Naive thymus-derived CD4-positive, alpha-beta T cell (primary cell): ENCODE measurements at places on chromosomes 6 and 20. TPM values are rescaled to one million over a fixed set of nuclear protein-coding genes. Genes with fewer than 3 reads are reported as not detected.

GRCh38 chr6:142803032-142803431 lies 141.9 kb downstream of the HIVEP2 start:
- H3K4me3 ChIP-seq: no peak overlapping the region
- H3K27ac ChIP-seq: no peak overlapping the region
- no peaks in the 10 kb centered on the region for H3K36me3 ChIP-seq
- no peaks in the 10 kb centered on the region for H3K27me3 ChIP-seq
- DNase-seq: no peak

DNA sequence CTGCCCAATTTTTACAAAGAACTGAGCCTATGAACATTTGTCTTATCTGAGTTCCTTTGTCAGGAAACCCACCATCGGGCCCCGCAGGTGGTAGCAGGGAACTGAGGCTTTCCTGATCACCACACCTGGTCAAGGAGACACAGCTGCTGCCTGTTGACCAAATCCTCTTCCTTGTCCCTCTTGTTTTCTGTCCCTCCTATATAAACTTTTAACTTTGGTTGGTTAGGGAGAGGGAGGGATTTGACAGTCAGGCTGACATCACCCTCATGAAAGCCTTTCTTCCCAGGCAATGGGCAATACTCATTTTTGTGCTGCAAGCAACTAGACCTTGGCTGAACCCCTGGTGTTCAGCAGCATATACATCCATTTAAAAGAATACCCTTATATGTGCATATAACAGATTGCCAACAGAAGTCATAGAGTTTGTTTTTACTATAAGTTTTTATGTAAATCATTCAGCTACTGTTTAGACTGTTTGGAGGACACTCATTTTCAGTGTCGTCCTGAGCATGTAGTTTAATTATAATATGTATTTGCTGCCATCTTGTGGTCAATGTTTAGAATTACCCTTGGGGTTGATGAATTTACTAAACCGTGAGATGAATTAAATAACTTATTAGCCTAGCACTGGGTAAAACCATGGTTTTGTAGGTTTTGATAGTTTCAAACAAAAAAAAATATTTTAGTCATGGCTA lies 17.0 kb downstream of the CRISP1 start:
- H3K4me3 ChIP-seq: no peak overlapping the region
- H3K4me1 ChIP-seq: no peaks in the 10 kb centered on the region
- H3K27me3 ChIP-seq: no peaks in the 10 kb centered on the region
- H3K36me3 ChIP-seq: no peaks in the 10 kb centered on the region

- H3K36me3 ChIP-seq: no peaks in the 10 kb centered on the region
- no peak overlapping the region for H3K4me3 ChIP-seq
- H3K27me3 ChIP-seq: no peaks in the 10 kb centered on the region
- DNase-seq: no peak
- H3K27ac ChIP-seq: peak overlapping the region; percentile 31
- H3K4me1 ChIP-seq: peaks cover 34% of the 10 kb centered on the region
These were observed 1.7 kb upstream of the DYNLT1 start for GRCh38 chr6:158646023-158646910.

DNA sequence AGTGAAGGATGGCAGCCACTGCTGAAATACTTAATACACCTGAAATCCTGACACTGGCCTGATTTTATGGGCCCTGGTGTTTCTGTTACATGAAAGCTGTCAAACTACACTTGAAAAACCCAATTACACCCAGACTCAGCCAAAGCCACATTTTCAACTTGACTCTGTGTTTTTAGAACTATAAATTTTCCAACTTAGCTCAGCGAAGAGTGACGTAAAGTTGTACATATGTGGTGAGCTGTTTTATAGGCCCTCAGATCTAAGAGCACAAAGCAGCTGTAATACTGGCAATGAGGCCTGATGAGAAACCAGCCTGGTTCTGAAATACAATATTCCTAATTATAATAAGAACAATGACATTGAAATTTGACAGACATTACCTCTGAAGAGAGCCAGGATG lies 18.6 kb downstream of the SCML4 start:
- no peak for DNase-seq
- H3K4me1 ChIP-seq: peaks cover 10% of the 10 kb centered on the region
- H3K27me3 ChIP-seq: no peaks in the 10 kb centered on the region

- no peak for DNase-seq
- H3K4me3 ChIP-seq: no peak overlapping the region
- H3K4me1 ChIP-seq: no peaks in the 10 kb centered on the region
- no peaks in the 10 kb centered on the region for H3K36me3 ChIP-seq
- H3K27ac ChIP-seq: no peak overlapping the region
These were observed 7.0 kb downstream of the LBP start for GRCh38 chr20:38353316-38353715.

DNA sequence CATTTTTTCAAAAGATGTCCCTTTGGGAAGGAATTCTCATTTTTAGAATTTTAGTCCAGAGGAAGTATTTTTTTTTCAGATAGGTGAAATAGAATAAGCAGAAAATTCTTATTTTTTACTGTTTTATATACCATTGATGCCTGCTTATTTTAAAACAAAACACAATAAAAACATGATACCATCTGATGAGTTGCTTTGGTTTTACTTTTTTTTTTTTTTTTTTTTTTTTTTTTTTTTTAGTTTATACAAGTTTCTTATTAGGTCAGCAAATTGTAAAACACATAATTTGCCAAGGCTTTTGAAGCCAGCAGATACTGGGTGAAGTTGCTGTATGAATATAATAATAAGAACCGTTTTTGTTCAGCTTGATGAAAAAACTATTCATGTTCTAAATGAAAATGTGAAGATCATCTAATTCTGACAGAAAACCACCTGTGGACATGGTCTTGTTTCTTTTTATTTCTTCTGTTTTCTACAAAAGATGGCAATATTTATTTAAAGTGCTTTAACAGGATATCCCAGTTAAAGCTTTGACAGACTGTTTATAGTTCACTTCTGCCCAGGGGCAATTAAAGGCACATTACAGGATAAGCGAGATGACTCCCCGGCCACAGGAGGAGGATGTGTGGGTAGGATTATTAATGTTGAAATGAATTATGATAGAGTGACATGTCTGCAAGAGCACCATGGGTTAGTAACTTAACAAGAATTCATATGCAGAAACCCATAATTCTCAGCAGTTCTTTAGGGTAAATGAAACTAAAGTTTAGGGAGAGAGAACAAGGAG lies 31.1 kb downstream of the MYB start:
- no peak for DNase-seq
- no peaks in the 10 kb centered on the region for H3K36me3 ChIP-seq
- H3K4me1 ChIP-seq: peaks cover 26% of the 10 kb centered on the region
- no peaks in the 10 kb centered on the region for H3K27me3 ChIP-seq

- no peaks in the 10 kb centered on the region for H3K27me3 ChIP-seq
- no peaks in the 10 kb centered on the region for H3K4me1 ChIP-seq
- H3K36me3 ChIP-seq: no peaks in the 10 kb centered on the region
- no peak overlapping the region for H3K27ac ChIP-seq
- H3K4me3 ChIP-seq: no peak overlapping the region
These were observed 3.6 kb upstream of the PHIP start for GRCh38 chr6:79081663-79082062.

DNA sequence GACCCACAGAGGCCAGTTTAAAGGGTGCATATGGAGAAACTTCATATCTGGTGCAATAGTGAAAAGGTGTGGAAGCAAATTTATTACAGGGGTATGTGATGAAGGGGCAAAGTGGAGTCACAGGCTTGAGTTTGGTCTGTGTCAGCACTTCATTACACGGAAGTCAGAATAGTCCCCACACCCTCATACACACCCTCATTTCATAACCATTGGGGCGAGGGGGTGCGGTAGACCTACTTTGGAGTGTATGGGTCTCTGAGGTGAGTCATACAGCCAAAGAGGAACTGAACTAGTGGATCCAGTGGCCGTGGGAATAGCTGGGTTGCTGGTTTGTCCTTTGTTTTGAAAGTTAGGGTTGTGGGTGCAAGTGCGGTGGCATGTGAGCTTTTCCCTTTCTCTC lies 3.3 kb downstream of the TM9SF4 start:
- DNase-seq: no peak
- H3K27me3 ChIP-seq: no peaks in the 10 kb centered on the region
- no peaks in the 10 kb centered on the region for H3K36me3 ChIP-seq
- no peak overlapping the region for H3K4me3 ChIP-seq
- peaks cover 11% of the 10 kb centered on the region for H3K4me1 ChIP-seq
- H3K27ac ChIP-seq: no peak overlapping the region

DNA sequence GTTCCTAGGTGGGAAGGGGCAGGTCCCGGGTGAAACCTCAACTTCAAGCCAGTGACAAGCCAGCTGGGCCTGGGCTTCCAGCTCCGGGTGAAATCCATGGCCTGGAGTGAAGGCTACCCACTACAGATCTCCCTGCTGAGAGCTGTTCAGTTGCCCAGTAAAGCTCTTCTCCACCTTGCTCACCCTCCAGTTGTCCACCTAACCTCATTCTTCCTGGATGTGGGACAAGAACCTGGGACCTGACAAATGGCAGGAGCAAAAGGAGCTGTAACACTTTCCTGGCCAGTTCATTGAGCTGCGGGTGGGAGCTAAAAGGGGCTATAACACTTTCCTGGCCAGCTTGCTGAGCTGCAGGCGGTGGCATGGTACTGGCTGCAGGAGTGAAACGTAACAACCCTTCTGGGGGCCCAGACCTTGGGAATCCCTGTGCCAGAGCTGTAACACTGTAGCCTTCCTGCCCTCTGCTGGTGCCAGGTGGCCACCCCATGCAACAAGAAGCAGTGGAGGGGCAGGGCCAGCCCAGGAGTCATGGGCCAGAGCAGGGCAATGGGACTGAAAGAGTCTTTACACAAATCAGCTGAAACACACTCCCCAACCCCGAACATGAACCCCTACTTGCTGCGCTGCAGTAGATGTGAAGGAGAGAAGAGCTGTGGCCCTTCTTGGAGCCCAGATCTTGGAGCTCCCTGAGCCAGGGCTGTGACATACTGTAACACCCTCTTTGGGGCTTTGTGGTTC lies 3.6 kb upstream of the HINT3 start:
- H3K4me3 ChIP-seq: no peak overlapping the region
- H3K36me3 ChIP-seq: no peaks in the 10 kb centered on the region
- DNase-seq: no peak
- H3K27ac ChIP-seq: no peak overlapping the region
- H3K27me3 ChIP-seq: no peaks in the 10 kb centered on the region

DNA sequence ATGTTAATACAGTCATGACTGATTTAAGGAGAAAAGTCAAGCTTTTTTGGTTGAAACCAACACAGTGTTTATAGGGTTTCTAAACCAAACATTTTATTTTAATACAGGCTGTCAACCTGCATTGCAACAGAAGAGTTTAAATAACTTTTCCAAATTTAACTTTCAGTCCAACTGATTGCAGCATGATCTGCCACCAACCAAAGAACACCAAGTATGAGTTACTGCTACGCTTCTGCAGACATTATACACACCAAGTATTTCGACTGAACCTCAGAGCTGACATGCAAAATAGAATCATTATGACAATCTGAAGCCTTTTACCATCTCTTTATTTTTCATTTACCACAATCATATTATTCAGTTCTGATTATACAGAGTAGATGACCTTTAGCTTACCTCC lies 151.2 kb upstream of the DST start:
- H3K27ac ChIP-seq: no peak overlapping the region
- DNase-seq: no peak
- H3K4me3 ChIP-seq: no peak overlapping the region
- no peaks in the 10 kb centered on the region for H3K27me3 ChIP-seq

- H3K27ac ChIP-seq: no peak overlapping the region
- H3K4me1 ChIP-seq: peaks cover 30% of the 10 kb centered on the region
- no peak for DNase-seq
- peaks cover 38% of the 10 kb centered on the region for H3K36me3 ChIP-seq
These were observed 23.8 kb downstream of the SAMHD1 start for GRCh38 chr20:36927704-36928103.

GRCh38 chr6:10662742-10663141 lies 31.7 kb downstream of the C6orf52 start:
- no peak for DNase-seq
- no peaks in the 10 kb centered on the region for H3K4me1 ChIP-seq
- H3K27ac ChIP-seq: no peak overlapping the region
- peaks cover 3% of the 10 kb centered on the region for H3K27me3 ChIP-seq

DNA sequence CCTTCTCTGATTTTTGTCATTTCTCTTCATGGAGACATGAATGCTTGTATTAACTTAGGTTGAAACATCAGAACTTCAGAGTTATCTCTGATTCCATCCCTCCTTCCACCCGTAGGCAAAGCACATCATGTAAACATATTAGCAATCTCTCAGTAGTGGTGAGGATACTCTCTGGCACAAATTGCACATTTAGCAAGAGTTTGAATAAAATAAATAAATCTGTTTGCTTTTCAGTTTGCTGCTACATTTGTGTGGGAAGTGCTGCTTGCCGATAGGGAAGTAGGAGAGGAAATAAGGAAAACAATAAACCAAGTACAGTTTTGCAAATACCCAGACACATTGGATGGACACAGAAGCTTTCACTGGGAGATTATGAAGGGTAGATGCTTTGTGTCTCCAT lies 359.0 kb downstream of the BCKDHB start:
- no peak overlapping the region for H3K27ac ChIP-seq
- H3K27me3 ChIP-seq: no peaks in the 10 kb centered on the region
- DNase-seq: no peak

DNA sequence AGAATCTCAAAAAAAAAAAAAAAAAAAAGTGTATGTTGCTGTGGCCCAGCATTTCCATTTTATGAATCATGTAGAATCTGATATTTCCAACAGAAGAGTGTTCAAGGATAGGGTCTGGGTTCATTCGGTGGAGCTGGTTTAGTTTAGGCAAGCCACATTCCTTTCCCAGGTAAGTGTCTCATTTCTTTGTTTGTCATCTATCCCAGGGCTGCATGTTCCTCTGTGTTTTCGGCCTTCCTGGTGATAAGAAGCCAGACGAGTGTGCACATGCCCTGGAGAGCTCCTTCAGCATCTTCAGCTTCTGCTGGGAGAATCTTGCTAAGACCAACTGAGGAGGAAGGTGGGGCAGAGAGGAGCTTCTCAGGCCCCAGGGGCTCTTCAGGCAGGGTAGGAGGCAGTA lies 38.2 kb downstream of the NFYA start:
- no peak overlapping the region for H3K4me3 ChIP-seq
- no peaks in the 10 kb centered on the region for H3K4me1 ChIP-seq
- H3K27ac ChIP-seq: no peak overlapping the region
- DNase-seq: no peak
- no peaks in the 10 kb centered on the region for H3K27me3 ChIP-seq

DNA sequence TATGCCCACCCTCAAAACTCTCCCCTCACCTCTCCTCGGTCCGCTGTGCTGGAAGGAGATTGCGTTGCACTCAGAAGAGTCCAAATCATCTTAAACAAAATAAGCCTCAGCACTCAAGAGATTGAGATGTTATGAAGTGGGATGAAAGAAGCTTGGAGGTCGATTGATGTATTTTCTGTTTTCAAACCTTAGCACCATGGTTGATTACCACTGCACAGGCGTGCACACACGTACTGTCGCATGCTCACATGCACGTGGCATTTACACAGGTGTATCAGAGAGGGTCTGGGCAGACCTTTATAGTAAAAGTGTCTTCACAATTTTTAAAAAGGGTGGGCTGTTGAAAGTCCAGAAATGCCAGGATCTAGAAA lies 612 bp upstream of the AGPAT4 start:
- H3K27ac ChIP-seq: peak overlapping the region; percentile 66
- DNase-seq: peak; percentile 12
- no peaks in the 10 kb centered on the region for H3K4me1 ChIP-seq
- H3K4me3 ChIP-seq: peak overlapping the region; percentile 46
- no peaks in the 10 kb centered on the region for H3K27me3 ChIP-seq
- no peaks in the 10 kb centered on the region for H3K36me3 ChIP-seq

- no peaks in the 10 kb centered on the region for H3K27me3 ChIP-seq
- H3K4me3 ChIP-seq: no peak overlapping the region
- H3K36me3 ChIP-seq: no peaks in the 10 kb centered on the region
- DNase-seq: no peak
- H3K4me1 ChIP-seq: peaks cover 43% of the 10 kb centered on the region
These were observed 49.5 kb downstream of the TOX2 start for GRCh38 chr20:43963872-43964791.

Gene CST5
- not detected for total RNA-seq

Gene C6orf163
- total RNA-seq: 1.9 TPM

Gene RBCK1
- total RNA-seq: 91.8 TPM

Gene PCIF1
- total RNA-seq: 68.7 TPM

Gene COL10A1
- not detected for total RNA-seq

Gene TNNC2
- not detected for total RNA-seq

Gene CAPN11
- not detected in 2 replicates for total RNA-seq

Gene OPRM1
- not detected for total RNA-seq
